PC-3 (cell line): ENCODE measurements at places on chromosomes 7 and 10. TPM values are rescaled to one million over a fixed set of nuclear protein-coding genes. Genes with fewer than 3 reads are reported as not detected.

KLF14 gene
- not detected in 2 replicates for total RNA-seq

SRRM3 gene
- 0.66 and 3.2 TPM in 2 replicates for total RNA-seq

VPS26A gene
- 44.7 and 60.0 TPM in 2 replicates for total RNA-seq

HSPB1 gene
- total RNA-seq = 166 and 189 TPM in 2 replicates

FRMPD2 gene
- total RNA-seq = 0.11 and 0.35 TPM in 2 replicates

C10orf67 gene
- total RNA-seq = 0.15 and 0.29 TPM in 2 replicates

HMX3 gene
- 0.51 TPM in 1 of 2 replicates, not detected in the other for total RNA-seq

UFSP1 gene
- 10.5 and 14.6 TPM in 2 replicates for total RNA-seq

AVPI1 gene
- total RNA-seq = 40.7 and 44.5 TPM in 2 replicates

COL13A1 gene
- 201 and 299 TPM in 2 replicates for total RNA-seq

ACTL6B gene
- not detected in 2 replicates for total RNA-seq

CDHR3 gene
- 5.9 and 9.8 TPM in 2 replicates for total RNA-seq

VDAC2 gene
- 463 and 542 TPM in 2 replicates for total RNA-seq

PDAP1 gene
- total RNA-seq = 58.6 and 84.7 TPM in 2 replicates

CREB5 gene
- total RNA-seq = 5.2 and 6.0 TPM in 2 replicates

NPSR1 gene
- total RNA-seq = not detected in 2 replicates

DDC gene
- not detected in 2 replicates for total RNA-seq

NUTM2A gene
- total RNA-seq = 0.18 and 0.86 TPM in 2 replicates

EN2 gene
- 2.3 and 2.4 TPM in 2 replicates for total RNA-seq

LIPN gene
- not detected in 2 replicates for total RNA-seq

FAM24B gene
- total RNA-seq = 5.2 and 12.4 TPM in 2 replicates

HOXA9 gene
- total RNA-seq = 69.0 and 85.3 TPM in 2 replicates
